ENCODE measurements at places on chromosomes 1 and 21.

- no peak for DNase-seq
These were observed 58.3 kb upstream of the ANGPTL3 start for GRCh38 chr1:62539028-62539447.

GRCh38 chr21:14903172-14903865 lies 161.5 kb downstream of the NRIP1 start:
- DNase-seq, result no peak

DNA sequence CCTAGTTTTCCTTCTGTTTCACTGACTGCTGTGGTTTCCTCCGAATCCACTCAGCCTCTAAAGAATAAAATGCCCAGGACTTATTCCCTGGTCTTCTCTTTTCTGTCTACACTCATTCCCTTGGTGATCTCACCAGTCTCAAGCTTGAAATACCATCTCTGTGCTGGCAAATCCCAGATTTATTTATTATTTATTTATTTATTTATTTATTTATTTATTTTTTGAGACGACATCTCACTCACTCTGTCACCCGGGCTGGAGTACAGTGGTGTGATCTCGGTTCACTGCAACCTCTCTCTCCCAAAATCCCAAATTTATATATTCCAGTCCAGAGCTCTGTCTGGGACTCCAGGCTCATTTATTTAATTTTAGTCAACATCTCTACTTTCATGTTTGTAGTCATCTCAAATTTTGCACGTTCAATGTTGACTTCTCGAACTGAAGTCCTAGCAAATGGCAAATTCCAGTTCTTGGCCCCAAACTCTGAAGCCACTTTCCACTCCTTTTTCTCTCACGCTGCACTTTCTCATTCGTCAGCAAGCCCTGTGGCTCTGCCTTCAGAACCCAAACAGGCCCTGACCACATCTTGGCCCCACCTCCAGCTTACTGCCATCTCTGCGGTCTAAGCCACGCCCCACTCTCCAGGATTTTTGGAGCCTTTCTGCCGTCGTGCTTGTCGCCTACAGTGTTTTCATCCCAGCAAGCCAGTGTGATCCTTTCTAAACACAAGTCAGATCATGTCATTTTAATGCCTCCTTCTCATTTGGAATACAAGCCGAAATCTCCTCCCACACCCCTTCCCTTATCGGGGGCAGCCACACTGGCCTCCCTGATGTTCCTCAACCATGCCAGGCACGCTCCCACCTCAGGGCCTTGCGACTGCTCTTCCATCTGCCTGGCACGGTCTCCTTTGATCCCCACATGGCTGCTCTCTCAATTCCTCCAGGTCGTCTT lies 14.2 kb upstream of the TENT5B start:
- no peak for DNase-seq

DNA sequence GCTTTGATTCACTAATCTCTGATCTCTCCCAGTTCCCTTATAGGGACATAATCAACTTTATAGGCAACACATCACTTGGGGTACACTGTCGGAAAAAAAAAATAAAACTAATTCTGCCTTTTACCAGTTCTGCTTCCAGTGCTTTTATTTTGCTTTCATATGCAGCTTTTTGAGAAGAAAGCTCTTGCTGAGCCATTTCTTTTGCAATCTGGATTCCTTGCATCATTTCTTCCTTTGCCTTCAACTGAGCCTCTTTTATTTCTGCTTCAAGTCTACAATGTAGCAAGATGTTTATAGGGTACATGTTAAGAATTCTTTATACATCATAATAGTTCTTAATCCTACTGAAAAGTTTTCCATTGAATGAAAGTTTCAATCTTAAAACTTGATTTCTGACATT lies 30.6 kb downstream of the KIF14 start:
- DNase-seq, result no peak
